ENCODE measurements at places on chromosomes 3 and 15.

GRCh38 chr3:62785384-62785783 lies 89.8 kb downstream of the CADPS start:
- no peak for DNase-seq

DNA sequence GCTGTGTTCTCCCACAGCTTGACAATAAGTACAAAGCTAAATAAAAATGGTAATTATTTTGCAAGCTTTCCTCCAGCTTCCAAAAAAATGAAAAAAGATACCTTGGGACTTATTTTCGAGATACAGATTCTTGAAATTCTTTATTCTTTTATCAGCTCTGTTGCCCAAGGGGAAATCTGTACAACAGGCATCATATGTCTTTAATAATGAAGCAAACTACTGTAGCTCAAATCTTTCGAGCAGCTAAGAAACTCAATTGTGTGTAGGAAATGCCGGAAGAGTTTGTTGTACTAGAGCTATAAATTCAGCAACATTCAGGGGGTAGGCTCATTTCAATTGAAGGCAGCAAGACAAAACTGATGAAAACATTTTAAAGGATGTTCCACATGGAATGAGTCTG lies 297.7 kb downstream of the GBE1 start:
- DNase-seq: no peak

DNA sequence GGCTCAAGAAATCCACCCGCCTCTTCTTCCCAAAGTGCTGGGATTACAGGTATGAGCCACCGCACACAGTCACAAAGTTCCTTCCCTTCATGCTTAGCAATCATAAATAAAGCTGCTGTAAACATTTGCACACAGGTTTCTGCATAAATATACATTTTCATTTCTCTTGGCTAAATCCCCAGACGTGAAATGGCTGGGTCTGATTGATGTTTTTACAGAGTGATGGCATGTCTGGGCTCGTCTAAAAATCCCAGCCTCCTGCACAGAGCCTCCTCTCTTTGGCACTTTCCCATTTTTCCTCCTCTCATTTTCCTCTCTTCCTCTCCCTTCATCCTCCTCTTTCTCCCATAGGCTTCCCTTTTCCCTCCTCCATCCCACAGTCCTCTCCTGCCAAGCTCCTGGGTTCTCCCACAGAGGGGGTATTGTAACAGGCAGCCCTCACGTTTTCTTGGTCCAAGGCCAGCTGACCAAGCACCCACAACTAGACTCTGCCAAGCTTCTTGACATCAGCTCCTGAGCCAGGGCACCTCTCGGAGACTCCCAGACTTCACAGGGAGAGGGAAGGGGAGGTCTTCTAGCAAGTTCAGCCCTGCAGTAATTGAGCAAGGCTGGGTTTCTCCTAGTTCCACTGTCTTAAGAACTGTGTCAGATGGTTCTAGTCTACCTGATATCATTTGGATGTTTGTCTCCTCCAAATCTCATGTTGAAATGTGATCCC lies 10.5 kb upstream of the PLA2G4E start:
- DNase-seq: no peak

DNA sequence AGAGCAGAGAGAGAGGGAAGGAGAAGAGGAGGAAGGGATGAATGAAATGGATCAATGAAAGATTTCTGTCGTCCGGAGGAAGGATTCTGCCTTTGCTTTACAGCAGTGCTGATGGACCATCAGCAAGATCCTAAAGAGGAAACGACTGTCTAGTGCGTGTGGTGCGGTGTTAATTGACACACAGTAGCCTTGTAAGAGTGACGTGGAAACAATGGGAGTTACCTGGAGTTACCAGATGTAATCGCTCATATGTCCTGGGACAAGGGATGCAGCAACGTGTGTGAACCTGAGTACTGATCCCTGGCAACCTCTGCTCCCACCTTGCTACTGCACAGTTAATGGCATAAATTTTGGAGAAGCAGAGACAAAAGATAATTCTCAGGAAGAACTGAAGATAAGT lies 62.6 kb upstream of the TPRG1 start:
- no peak for DNase-seq

DNA sequence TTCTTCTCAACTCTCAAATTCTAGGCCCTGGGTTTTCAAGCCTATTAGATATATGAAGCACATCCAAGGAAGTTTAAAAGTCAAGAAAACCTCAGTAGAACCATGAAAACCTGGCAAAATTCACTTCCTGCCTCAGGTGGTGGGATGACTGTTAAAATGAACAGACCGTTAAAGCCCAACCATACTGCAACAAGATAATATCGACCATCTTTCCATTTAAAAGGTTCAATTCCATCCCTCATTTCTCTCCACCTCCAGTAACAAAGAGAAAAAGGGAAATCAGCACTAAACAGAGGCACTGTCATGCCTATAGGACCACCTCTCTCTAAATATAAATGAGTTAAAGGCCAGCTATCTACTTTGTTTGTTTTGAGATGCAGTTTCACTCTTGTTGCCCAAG lies 31.2 kb downstream of the EDC3 start:
- no peak for DNase-seq
